ENCODE measurements at places on chromosomes 3 and 15. TPM values are rescaled to one million over a fixed set of nuclear protein-coding genes. Genes with fewer than 3 reads are reported as not detected.
A peak's percentile ranks its signal among the peaks of the same experiment; 100 is the strongest.

GRCh38 chr3:150407808-150408220 is 284 bp upstream of the TSC22D2 start:
- DNase-seq, result no peak

Gene RASL12
- 0.92 TPM for total RNA-seq

DNA sequence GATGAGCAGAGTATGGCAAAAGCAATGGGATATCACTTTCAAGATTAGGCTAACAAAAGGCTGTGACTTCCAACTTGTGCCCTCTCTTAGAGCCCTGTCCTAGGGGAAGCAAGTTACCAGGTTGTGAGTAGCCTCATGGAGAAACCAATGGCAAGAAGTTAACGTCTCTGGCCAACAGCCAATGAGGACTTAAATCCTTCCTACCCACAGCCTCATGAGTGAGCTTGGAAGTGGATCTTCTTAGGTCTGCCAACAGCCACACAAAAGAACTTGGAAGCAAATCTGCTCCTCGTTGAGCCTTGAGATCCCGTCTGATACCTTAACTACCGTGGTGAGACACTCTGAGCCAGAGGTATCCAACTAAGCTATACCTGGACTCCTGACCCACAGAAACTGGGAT is 5.7 kb downstream of the NME9 start:
- no peak for DNase-seq

GRCh38 chr3:46471371-46471914 is 6.7 kb upstream of the LTF start:
- peak; percentile 22 for DNase-seq

DNA sequence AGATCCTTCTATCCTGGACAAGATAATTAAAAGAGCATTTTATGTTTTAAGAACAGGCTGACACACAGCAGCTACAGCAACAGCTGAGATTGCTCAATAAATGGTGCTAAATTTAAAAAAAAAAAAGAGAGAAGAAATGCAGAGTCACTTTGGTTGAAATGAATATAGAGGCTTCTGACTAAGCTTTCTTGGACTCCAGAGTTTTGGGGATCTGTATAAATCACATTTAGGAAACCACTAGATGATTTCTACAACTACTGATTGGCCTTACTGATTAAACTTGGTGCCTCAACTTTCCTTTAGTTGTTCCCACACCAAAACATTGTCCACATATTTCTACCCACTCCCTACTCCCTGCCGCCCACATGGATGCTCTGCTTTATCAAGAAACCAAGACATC is 132.9 kb upstream of the ZBTB20 start:
- DNase-seq, result no peak

- DNase-seq, result no peak
Observed at GRCh38 chr3:73687106-73688004, 62.6 kb upstream of the PDZRN3 start.

Gene SLC15A2
- 0.79 TPM for total RNA-seq

DNA sequence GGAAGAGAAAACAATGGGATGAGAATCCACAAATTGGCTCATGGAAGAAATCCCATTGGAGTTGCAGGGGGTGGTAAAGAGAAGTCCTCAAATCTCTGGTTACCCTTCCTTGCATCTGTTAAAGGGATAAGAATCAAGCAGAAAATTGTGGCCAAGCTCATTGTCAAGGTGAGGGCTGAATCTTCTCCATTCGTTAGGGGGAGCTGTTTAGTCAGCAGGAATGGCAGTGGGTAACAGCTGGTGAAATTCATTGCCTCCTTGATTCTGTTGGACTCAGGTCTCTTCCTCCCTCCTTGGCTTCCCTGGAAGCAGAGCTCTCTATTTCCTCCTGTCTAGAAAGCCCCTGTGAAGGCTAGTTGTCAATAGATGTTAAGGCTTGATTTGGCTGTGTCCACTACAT is 343.1 kb upstream of the SEMA6D start:
- DNase-seq, result no peak

DNA sequence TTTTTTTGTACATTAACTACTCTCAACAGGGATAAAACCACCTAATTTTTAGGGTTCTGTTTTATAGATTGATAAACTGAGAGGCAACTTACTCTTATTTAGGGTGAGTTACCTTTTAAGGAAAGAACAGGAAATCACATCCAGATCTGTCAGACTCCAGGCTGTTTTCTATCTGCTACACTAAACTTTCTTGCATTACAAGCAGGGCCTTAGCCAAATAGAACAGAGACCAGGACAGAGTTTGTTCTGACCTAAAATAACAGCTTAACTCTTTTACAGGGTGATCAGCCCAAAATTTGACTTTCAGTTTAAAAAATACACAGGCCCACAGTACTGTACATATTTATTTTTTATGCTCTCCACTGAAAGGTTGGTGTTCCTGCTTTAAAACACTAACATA is 38.6 kb downstream of the SGO1 start:
- DNase-seq, result no peak

Gene LRRC34
- 2.8 TPM for total RNA-seq

- no peak for DNase-seq
Observed at GRCh38 chr3:65642883-65643282, 395.8 kb downstream of the MAGI1 start.

Gene PIF1
- total RNA-seq, result 0.42 TPM

DNA sequence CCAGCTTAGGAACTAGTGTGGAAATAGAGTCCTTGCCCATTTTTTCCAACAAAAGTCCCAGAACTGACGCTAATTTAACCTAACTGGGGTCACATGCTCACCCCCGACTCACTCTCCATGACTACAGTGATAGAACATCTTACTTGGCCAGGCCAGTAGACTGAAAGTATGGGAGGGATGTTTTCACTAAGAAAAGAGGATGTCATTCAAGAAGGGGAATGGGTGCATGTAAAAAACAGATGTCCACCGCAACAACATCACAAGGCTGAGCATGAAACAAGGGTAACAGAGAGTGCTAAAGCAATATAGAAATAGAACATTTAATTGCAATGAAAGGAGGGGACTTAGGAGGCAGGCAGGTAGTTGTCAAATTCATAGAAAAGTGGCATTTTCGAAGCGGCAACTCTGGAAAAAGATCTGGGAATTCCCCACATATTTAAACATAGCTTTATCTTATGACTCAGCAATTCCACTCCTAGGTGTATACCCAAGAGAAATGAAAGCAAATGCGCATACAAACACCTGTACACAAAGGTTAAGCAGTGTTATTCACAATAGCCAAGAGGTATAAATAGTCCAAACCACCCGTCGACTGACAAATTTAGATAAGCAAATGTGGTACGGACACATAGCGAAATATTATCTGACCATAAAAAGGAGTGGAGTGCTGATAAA is 41.1 kb upstream of the UBE2E2 start:
- DNase-seq, result no peak

GRCh38 chr15:52221730-52222129 is 30.5 kb upstream of the GNB5 start:
- DNase-seq, result no peak

DNA sequence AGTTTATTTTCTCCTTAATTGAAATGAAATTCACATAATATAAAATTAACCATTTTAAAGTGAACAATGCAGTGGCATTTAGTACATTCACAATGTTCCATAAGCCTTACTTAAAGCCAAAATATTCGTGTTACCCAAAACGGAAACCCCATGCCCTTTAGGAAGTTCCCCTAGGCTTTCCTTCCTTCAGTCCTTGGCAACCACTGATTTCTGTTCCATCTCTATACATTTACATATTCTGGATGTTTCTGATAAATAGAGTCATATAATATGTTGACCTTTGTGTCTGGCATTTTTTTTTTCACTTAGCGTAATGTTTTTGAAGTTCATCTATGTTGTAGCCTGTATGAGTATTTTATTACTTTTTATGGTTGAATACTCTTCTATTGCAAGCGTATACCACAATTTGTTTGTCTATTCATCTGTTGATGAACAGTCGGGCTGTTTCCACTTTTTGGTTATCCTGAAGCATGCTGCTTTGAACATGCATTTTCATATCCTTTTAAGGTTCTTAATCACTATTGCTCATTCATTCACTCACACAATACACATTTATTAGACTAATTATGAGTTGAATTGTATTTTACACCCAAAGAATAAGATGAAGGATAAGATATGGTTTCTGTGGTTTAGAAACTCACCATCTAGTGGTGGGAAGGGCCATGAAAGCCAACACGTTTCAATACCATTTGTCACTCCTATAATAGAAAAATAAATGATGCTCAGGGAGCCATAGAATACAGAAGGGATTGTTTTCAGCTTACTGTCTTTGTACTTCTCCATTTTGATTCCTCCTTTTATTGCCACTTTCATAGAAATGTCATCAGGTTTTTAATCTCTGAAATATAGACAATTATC is 408.2 kb upstream of the CBLB start:
- DNase-seq, result no peak

- DNase-seq, result no peak
Observed at GRCh38 chr15:71323584-71323983, 208.3 kb downstream of the THSD4 start.
